Motor neuron (in vitro differentiated cells): ENCODE measurements at places on chromosomes 3 and 15. TPM values are rescaled to one million over a fixed set of nuclear protein-coding genes. Genes with fewer than 3 reads are reported as not detected.
A peak's percentile ranks its signal among the peaks of the same experiment; 100 is the strongest.

The CFAP44 gene
- total RNA-seq: 5.9 and 6.6 TPM in 2 replicates

The GP9 gene
- not detected in 2 replicates for total RNA-seq

The SPATA12 gene
- total RNA-seq: 0.54 and 0.99 TPM in 2 replicates

The CLEC3B gene
- 25.7 and 27.1 TPM in 2 replicates for total RNA-seq

The ATP13A5 gene
- 0.36 TPM in 1 of 2 replicates, not detected in the other for total RNA-seq

The SLC9C1 gene
- total RNA-seq: not detected in 2 replicates

The CD200R1 gene
- 0.16 and 0.18 TPM in 2 replicates for total RNA-seq

The CLDN1 gene
- 1.5 and 1.9 TPM in 2 replicates for total RNA-seq

The GORASP1 gene
- total RNA-seq: 32.8 and 39.1 TPM in 2 replicates

The MITF gene
- 0.21 and 0.36 TPM in 2 replicates for total RNA-seq

- ATAC-seq: no peak
Measured at GRCh38 chr3:30012941-30013543, 593.4 kb upstream of the TGFBR2 start.

GRCh38 chr3:188043891-188044290 is 110.1 kb upstream of the LPP start:
- no peak for ATAC-seq

DNA sequence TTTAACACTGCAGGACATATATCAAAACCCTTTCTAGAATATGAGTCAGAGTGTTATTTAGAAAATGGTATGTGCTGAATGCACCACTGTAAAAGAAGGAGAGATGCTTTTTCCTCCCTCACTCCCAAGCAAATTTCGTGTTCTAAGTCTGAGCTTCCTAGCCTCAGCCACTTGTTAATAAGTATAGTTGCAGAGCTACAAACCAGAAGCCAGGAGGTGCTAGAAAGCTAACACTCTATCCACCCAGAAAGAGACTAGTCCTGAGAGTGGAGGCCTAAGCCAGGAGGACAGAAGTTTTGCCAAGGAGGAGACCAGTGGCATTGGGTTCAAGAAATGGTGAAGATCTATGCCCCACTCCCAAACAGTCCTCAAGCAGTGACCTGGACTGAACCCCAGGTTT is 40.5 kb upstream of the GYG1 start:
- no peak for ATAC-seq

DNA sequence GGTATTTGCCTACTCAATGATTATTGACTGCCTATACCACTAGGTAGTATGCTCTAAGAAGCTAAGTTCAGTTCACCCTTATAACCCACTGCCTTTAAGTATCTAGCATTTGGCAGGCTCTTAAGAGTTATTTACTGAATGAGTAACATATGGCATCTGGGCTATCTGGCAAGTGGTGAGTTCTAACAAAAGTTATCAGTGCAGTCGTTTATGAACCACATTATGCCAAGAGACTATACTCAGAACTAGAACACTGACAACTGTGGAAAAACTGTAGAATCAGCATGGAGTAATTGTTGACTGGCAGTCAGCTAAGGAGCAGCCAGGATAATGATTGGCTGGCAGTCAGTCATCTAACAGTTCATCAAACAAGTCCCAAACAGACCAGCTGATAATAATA is 25.8 kb downstream of the RAF1 start:
- ATAC-seq: no peak

- no peak for ATAC-seq
Measured at GRCh38 chr3:165503825-165504224, 307.6 kb upstream of the SLITRK3 start.

DNA sequence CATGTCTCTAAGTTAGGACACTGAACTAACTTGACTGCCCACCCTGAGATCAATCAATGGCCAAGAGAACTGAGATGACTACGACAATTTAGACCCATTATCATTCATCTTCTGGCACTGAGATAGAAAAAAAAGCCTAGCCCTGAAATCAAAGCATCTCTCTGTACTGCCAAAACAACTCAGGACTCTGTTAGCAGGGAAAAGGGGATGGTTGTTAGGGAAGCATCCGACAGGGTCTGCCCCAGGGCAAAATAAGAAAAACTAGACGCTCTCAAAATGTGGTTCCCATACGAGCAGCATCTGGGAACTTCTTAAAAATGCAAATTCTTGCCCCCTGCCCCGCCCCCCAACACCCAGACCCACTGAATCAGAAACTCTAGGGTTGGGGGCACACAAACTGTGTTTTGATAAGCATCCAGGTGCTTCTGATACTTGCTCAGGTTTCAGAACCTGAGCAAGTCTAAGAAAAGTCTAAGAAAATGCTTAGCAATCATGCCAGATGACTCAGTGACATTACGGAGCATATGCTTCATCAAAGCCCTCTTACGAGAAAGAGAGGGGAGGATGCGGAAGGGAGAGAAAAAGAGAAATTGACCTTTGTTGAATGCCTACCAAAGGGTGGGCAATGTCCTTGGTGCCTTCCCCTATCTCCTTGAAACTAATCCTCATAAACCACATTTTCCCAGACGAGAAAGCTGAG is 172.8 kb upstream of the HES1 start:
- ATAC-seq: no peak

GRCh38 chr3:140206196-140207040 is 271.4 kb downstream of the CLSTN2 start:
- ATAC-seq: peak; percentile 83

DNA sequence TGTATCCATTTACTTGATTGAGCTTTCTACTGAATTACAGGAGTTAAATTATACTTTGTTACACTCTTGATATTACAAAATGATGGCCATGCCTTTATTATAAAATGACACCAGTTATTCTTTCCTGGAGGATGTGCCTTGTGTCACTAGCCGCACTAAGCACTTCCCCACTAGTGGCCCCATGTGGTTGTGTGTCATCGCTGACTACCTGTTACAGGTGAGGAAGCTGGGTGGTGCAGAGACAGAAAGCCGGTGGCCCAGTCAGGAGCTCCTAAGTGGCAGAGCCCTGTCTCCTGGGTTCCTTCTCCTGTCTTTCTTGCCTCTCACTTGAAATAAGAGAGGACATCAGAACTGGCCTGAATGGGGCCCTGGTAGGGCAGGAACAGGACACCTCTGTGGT is 96.8 kb downstream of the IGF1R start:
- no peak for ATAC-seq

GRCh38 chr3:72722930-72723726 is 125.1 kb downstream of the SHQ1 start:
- peak; percentile 34 for ATAC-seq

GRCh38 chr15:69668963-69669362 is 216.3 kb downstream of the RPLP1 start:
- no peak for ATAC-seq

- ATAC-seq: no peak
Measured at GRCh38 chr3:2645001-2645400, 465.2 kb downstream of the IL5RA start.

DNA sequence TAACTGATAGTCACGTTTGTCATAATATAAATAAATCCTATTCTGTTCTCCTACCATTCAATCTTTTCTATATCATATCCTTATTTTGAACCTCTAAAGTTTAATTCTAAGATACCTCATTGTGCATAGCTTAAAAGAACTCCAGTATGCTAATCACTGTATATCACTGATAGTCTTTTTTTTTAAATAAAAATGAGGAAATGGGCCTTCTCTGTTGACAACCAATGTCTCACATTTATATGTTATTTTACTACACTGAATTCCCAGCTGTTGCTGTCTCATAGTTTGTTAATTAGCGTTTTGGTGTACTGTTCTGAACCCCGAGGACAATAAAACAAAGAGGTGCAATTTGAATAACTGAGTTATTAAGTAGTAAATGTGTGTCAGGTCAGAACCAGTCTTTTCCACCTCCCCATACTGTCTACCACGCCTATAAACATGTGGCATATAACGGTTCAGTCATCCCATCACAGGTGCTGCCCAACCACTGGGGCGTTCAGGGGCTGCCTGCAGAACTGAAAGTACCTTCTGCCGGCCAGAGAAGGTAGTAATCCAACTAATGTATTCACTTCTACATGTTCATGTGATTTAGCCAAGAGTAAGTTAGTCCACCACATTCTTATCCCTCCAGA is 14.9 kb downstream of the CBLB start:
- peak; percentile 7 for ATAC-seq

DNA sequence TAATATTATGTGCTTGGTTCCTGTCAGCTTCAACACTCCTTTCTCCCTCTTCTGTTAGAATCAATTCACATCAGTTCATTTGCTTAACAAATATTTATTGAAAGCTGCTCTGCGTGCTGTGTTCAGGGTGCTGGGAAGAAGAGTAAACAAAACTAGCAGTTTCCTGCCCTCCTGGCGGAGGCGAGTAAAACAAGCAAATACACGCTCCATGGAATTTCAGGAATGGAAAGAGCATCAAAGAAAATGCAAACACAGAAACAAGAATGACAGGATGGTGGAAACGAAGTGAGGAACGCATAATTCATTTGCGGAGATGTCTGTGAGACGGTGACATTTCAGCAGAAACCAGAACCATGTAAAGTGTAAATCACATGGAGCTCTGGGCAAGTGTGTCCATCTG is 49.4 kb upstream of the SPTSSB start:
- peak; percentile 23 for ATAC-seq
